ENCODE measurements at places on chromosomes 12 and 14.
A peak's percentile ranks its signal among the peaks of the same experiment; 100 is the strongest.

- peak; percentile 8 for DNase-seq
Measured at GRCh38 chr12:124993626-124994436, at the start of gene BRI3BP. Gene BRI3BP, plus strand, starts transcription at chr12:124993645. Its CDS starts 146 bp downstream, at chr12:124993791.

- peak; percentile 53 for DNase-seq
Measured at GRCh38 chr12:75488553-75488952, 8.0 kb downstream of the GLIPR1 start.

DNA sequence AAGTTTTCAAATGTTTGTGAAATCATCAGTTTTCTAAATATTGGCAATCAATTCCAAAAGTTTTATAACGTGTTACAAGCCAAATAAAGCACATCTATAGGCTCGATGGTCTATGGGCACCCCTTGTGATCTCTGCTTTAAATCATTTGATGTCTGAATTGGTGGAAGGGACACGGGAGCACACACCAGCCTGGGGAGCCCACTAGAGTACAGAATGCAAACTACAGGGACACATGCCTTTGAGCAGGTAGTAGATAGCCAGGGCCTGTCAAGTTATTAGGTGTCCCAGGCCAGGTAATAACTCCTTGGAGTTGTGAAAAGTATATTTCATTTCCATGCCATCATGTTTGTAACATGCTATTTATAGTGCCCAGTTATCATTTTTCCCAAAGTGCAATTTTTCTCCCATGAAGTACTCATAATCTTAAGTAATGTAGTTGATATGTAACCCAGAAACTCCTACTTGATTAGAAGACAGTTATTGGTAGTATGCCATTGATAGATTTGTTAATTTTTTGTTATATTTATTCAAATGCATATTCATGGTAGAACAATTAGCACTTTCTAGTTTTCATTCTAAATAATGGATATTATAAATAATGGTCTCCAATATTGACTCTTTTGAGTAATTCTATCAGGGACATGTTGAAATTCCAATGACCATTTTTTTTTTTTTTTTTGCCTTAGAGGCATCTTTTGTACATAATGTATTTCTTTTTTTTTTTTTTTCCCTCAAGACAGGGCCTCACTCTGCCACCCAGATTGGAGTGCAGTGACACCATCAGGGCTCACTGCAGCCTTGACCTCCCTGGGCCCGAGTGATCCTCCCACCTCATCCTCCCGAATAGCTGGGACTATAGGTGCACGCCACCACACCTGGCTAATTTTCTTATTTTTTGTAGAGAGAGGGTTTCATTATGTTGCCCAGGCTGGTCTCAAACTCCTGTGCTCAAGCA is 96.9 kb upstream of the FGD4 start:
- no peak for DNase-seq

DNA sequence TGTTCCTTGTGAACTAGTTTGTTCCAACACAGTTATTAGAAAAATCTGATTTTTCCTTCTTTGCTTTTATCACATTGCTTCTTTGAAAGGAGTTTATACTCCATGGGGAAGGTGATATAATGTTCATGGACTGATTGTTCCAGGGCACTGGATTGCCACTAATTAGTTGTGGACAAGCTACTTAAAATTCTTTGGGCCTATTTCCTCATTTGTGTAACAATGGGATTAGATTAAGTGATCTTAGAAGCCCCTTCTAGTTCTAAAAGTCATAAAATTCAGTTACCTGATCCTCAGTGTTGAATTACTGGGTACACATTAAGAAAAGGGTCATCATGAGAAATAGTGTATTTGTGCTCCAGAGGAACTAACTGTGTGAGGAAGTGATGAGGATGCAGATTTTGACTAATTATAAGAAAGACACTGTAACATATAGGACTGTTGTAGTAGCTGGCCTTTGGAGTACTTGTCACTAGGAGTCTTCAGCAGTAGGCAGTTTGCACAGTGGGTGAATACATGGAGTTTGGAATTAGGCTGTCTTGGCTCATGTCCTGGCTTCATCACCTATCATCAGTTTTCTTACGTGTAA is 82.2 kb downstream of the MIA2 start:
- DNase-seq, result no peak

GRCh38 chr14:104076743-104077142 is 8.8 kb upstream of the ASPG start:
- no peak for DNase-seq

GRCh38 chr14:74875941-74876913 is at the start of gene PROX2:
Gene PROX2, minus strand, starts transcription at chr14:74876145. Its CDS starts 12,311 bp downstream, at chr14:74863834.
- peak; percentile 53 for DNase-seq

GRCh38 chr14:94407906-94408305 is 19.5 kb upstream of the SERPINA1 start:
- DNase-seq, result no peak

- DNase-seq, result no peak
Measured at GRCh38 chr12:6574576-6575295, 6.6 kb upstream of the NOP2 start.

GRCh38 chr14:24063263-24063836 is 8.0 kb upstream of the CPNE6 start:
- DNase-seq, result no peak

DNA sequence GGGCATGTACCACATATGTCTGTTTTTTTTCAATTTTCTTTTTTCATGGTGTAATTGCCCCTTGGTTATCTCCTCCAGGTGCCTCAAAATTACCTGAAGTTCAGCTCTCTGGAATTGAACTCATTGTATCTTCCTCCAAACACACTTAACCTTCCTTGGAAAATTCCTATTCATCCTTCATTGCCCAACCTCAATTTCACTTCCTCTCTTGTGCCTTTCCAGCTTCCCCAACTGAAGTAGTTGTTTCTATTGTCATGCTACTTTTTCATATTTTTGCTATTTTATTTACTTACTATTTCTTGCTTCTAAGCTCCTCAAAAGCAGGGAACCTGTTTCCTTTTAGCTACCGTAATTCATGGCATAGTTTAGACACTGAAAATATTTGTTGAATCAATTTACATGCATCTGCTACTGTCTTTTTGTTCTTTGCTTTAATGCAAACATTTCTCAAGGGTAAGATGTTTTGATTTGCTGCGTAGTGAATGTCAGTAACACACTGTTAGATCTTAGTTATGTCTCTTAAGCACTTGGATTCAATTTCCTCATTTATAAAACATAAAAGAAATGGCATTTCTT is 37.0 kb upstream of the STXBP6 start:
- DNase-seq, result no peak

- DNase-seq, result no peak
Measured at GRCh38 chr14:96748362-96748761, 48.8 kb upstream of the VRK1 start.

DNA sequence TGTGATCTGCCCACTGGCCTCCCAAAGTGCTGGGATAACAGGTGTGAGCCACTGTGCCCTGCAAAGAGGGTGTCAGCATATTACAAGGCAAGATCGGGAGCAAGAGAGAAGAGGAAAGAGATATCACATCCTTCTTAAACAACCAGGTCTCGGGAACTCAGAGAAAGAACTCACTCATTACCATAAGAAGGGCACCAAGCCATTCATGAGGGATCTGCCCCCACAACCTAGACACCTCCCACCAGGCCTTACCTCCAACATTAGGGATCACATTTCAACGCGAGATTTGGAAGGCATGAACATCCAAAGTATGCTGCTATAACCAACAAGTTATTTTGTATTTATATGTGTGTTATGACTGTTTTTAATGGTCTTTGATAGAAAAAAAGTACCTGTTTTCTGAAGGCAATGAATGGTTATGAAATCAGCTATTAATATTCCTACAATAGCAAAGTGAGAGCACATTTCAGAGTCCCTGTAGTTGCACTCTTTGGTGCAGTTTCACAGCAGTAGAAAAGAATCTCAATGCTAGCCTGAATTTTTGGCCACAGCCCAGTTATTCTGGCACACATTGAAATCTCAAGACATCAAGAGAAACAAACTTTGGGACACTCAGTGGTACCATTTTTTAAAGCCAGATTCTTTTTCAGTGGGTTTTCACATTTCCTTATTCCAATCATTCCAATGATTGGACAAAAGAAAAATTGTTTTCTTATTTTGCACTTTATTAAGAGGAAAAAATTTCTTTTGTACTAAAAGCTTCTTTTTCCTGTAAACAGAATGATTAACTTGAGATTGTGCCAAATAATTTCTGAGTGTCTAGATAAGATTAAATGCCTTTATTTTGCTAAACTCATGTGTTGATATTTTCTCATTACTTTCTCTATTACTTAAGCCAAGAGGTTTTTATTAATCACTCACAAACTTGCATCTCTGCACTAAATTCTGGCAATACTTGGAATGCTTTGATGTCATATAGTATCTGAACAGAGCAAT is 582.6 kb upstream of the ATP2B1 start:
- DNase-seq, result no peak
